G401 (cell line): ENCODE measurements at places on chromosomes 16 and 17. TPM values are rescaled to one million over a fixed set of nuclear protein-coding genes. Genes with fewer than 3 reads are reported as not detected.

CRHR1 gene
- total RNA-seq: not detected in 2 replicates

KCNJ2 gene
- total RNA-seq: 72.6 and 103 TPM in 2 replicates

GRCh38 chr17:36900160-36900512, 37.1 kb upstream of the LHX1 start:
- peak; percentile 94 for DNase-seq

DNA sequence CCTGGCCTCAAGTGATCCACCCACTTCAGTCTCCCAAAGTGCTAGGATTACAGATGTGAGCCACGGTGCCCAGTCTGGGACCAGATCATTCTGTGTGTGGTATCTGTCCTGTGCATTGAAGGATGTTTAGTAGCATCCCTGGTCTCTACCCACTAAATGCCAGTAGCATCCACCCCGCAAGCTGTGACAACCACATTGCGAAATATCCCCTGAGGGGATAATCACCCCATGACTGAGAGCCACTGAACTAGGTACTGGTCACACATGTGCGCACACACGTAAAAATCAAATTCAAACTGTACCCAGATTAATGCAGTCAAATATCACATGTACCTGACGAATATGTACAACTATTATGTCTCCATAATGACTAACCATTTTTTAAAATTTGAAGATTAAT, 35.8 kb downstream of the TEKT5 start:
- DNase-seq: no peak

DNA sequence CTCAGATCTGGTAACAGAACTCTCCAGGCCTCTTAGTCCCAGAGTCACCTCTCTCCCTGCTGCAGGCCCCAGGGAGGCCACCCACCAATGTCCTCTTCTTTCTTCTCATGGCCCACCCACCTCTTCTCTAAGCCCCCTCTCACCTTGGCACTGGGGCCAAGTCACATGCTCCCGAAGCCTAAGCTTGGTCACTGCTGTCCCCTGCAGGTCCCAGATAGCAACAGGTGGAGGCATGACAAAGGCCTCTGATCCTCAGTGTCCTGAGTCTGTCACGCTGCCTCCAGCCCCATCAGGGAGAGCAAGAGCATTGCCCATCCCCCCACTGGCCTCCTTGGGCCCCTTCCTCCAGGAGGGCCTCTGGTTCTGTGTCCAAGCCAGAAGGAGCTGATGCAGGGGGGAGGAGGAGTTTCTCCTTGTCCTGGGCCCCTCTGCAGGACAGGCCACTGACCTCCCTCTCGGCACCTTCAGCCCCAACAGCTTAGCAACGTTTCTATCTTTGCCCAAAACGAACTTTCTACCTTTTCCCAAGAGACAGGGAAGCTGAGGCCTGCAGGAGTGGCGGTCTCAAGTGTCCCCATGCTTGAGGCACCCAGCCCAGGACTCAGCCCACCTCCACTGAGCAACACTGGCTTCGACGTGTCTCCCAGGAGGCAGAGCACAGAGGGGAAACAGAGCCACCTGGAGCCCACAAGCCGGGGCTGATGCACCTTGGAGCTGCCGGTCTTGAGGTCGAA, 8.6 kb downstream of the P2RX1 start:
- DNase-seq: no peak

- no peak for DNase-seq
These were observed 8.6 kb downstream of the USP32 start for GRCh38 chr17:60383379-60383778.

- no peak for DNase-seq
These were observed 231.2 kb downstream of the MSI2 start for GRCh38 chr17:57487573-57487972.

GRCh38 chr17:60391471-60392041, 377 bp downstream of the USP32 start:
- no peak for DNase-seq

DNA sequence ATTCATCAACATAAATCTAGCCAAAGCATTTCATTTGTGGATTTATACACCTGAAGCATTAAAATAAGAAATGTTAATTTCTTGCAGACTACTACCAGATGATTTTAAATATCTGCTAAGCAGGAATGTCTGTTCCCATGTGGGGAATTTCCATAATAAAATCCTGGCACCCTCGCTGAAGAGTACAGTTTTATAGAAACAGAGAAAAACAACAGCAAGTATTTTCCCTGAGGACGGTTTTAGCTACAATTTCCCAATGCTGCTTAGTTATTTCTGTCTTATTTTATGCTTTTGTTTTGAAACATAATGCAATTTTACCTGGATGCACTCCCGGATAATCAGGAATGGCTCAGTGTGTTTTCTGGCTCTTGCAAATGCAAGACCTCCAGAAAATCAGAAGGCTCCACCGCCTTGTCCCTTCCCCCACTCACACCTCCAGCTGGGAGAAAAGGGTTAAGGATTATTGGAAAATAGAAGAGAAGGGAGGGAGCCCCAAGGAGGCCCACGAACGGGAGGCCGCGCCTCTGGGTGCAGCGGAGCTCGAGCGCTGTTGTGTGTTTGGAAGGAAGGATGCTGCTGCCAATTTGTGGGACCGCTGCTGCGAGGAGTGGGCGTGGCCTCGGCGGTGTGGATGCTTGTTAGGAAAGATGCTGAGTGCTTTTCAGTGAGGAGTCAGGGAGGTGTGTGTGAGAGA, at the start of gene CNTNAP4:
CNTNAP4 (plus strand) TSS at position 657 of the 694 bp plus-strand sequence. CDS start 262 bp downstream, outside the sequence.
- DNase-seq: peak; percentile 95

GRCh38 chr17:81536299-81537290, 8.4 kb downstream of the FSCN2 start:
- no peak for DNase-seq

DNA sequence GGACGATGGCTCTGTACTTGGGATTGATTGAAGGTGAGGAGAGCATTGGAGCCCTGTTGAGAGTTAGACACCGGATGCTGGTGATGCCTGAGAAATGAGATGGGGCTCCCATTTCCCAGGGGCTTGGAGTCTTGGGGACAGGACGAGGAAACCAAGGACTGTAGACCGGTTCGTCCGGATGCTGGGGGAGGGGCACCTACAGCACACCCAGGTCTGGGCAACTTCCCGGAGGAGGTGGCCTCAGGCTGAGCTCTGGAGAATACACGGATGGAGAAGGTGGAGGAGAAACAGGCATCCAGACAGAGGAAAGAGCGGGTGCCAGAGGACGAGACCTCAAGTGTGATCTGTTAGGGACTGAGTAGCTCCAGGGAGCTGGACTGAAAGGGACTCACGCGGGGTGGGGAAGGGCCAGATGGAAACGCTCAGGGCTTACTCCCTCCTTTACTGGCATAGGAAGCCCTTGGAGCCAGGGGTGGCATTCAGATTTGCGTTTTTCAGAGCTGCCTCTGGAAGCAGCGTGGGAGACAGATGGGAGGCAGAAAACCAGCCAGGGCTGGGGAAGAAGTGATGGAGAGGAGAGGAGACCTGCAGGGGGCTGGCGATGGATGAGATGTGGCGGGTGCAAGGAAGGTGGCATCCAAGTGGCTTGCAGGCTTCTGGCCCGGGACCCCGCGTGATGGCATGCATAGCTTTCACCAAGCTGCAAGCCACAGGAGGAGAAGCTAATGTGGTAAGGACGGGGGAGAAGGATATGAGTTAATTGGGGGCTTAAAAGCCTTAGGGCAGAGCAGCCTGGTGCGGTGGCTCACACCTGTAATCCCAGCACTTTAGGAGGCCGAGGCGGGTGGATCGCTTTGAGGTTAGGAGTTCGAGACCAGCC, 8.3 kb downstream of the C1QTNF1 start:
- no peak for DNase-seq

DNA sequence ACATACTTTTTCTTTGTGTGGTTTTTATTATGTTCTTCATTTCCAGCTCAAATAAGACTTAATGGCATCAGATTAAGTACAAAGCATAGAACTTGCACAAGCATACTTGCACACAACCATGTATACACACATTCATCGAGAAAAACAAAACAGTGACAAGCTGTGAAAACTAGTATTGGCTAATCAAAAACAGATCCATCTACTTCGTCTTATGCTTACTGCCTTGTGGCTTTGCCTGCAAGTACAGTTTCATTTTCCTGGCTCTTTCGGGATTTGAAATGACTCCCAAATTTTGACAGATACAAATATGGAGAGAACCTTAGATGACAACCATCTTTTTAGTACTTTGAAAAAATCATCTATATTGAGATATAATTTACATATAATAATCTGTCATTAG, 338.3 kb downstream of the BCAS3 start:
- no peak for DNase-seq

DNA sequence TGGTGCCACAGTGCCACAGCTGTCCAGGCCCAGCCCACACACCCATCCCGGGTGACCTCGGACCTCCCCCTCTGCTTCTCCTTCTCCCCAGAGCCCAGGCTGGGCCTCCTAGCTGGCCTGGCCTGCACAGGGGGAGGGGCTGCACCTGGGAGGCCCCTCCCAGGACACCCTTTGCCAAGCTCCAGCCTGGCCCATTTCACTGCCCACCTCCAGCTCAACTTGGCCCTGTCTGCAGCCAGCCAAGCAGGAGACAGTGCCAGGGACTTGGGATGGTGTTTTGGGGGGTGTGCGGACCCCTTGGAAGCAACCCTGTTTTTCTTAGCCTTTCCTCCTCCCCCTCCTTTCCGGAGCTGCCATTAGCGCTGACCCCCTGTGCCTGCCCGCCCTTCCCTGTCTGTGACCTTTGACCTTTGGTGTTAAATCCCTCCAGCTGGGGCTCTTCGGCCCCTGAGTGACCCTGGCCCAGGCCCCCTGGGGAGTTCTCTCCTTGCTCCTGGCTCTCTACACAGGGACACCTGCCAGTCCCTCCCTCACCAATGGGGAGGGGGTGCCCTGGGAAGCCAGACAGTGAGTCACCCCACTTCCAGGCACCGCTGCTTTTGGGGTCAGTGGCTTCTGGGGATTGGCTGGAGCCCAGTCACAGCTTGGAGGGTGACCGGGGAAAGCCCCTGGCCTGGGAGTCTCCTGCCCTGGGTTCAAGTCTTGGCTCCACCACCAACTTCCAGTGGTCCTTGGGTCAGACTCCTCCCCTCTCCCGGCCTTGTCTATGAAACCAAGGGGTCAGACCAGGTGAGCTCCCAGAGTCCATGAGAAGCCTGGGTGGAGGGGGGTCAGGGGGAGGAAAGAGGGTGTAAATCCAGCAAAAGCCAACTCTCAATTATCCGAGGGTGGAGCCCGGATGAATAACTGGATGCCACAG, 1.9 kb downstream of the GLIS2 start:
- DNase-seq: no peak

GRCh38 chr17:32928586-32929535, 908 bp downstream of the TMEM98 start:
- DNase-seq: no peak
